ENCODE measurements at places on chromosomes 3 and 15.

- no peak for DNase-seq
Measured at GRCh38 chr15:84929795-84930603, 45.5 kb downstream of the SLC28A1 start.

DNA sequence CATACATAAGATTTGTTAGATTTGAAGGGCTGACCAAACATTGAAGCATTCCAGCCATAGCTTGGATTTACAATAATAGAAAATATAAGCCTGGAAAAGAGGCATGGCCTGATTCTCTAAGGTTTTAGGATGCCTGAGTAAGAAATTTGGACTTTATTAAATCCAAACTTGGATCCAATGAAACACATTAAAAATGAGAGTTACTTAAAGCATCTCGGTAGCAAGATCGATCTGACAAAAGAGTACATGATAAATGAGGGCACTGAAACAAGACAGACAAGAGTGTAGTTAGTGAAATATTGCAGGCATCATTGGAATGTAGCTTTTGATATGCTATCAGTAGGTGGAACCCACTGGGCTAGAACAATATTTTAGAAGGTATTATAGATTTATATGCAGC is 855.7 kb upstream of the DPPA4 start:
- no peak for DNase-seq

DNA sequence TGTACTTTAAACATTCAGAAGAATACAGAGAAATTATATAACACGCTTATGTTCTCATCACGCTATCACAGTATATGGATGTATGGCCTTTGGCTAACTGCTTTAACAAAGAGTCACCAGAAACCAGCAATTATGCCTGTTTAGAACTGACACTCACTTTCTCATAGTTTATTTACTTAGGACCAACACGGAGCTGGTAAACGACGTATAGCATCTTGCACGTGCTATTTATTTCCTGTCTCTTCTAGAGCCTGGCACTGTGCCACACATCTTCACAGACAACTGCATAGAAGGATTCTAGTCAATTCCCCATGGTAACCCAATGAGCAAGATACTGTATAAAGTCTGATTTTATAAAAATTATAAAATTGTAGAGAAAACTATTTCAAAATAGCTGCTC is 43.6 kb downstream of the TBC1D2B start:
- no peak for DNase-seq

- DNase-seq: no peak
Measured at GRCh38 chr15:73318463-73319351, 50.1 kb downstream of the HCN4 start.

- no peak for DNase-seq
Measured at GRCh38 chr15:40906991-40907802, 12.9 kb downstream of the VPS18 start.

DNA sequence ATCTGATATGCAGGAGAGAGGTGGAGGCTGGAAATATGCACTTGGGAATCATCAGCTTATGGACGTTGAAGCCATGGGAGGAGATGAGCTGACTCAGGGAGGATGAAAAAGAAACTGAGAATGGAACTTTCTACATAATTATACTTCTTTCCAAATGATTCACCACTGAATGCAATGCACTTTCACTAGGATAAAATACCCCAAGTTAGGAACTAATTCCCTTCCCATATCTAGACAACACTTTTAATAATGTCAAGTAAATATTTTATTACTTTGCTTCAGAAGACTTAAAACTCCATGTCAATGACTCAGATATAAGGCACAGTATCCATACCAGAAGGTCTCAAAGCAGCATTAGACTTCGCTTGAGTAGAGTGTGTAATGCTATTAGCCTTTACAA is 24.2 kb downstream of the NPTN start:
- DNase-seq: no peak

DNA sequence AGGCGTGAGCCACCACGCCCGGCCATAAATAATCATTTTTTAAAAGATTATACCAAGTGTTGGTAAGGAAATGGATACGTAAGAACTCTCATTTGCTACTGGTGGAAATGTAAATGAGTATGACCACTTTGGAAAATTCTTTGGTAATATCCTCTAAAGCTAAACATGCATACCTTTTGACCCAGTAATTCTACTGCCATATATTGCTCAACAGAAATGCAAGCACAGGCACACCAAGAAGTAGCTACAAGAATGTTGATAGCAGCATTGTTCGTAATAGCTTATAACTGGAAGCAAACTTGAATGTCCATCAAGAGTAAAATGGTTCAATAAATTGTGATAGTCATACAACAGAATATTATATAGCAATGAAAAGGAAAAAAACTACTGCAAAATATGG is 4.8 kb upstream of the CASR start:
- no peak for DNase-seq

GRCh38 chr3:176765382-176765900 is 431.8 kb downstream of the TBL1XR1 start:
- DNase-seq: no peak

DNA sequence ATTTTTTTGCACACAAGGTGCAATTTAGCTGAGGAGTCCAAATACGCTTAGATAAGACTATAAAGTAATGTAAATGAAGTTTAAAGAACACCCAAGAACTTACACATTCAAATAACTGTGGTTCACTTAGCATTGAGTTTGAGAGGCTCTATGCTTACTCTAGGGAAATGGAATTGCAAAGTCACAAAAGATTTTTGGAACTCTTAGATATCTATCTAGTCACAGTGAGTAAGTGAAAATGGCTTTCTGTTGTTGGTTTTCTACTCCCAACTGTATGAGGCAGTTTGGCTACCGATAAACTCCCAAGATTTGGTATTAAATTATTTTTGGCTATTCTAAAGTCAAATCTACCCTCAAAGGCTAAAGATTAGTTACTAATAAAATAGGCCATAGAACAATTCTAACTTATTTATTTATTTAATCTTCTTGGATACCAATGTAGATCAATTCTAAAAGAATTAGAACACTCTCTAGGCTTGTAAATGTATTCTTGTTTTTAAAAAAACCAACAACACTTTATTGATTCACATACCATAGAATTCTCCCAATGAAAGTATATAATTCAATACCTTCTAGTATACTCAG is 165.4 kb downstream of the SNRK start:
- DNase-seq: no peak

- DNase-seq: no peak
Measured at GRCh38 chr3:148951599-148952361, 39.6 kb upstream of the GYG1 start.

- DNase-seq: no peak
Measured at GRCh38 chr3:21542656-21543379, 208.2 kb downstream of the ZNF385D start.

DNA sequence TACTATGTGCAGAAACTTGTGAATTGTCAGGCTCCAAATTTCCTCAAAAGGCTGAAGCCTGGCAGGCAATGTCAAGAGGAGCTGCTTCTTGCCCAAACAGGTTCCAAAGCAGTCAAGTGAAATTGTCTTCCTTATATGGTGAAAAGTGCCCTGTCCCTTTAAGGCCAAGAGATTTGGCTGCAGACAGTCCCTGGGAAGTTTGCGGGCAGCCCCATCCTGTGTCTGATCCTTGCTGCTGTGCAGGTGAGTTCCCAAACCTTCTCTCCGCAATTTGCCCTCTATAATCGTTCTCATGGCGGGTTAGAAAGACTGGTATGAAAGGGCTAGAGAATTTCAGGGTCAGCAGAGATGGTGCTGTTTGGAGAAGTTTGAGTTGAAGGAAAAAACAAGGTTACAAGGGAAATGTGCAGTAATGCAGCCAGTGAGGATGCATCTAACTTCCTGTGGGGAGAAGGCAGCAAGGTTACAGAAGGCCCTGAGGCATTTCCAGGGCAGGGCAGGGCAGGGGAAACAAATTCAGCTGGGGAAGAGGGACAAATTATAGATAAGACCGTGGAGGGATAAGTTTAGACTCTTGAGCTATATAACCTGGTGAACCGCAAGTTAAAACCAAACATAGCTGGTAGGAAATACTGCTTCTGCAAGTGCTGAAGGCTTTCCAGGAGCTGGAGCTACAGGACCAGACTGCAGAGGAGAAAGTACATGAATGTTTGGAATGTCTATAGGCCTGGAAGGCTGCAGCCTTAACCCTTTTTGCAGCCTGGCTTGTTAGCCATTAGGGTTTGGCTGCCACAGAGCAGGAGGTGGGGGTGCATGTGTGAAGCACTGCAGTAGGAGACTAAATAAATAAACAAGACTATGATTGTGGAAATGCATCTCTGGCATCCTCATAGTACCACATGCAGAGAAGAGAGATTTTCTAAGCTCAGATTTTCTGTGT is 256.2 kb upstream of the IL12A start:
- no peak for DNase-seq

DNA sequence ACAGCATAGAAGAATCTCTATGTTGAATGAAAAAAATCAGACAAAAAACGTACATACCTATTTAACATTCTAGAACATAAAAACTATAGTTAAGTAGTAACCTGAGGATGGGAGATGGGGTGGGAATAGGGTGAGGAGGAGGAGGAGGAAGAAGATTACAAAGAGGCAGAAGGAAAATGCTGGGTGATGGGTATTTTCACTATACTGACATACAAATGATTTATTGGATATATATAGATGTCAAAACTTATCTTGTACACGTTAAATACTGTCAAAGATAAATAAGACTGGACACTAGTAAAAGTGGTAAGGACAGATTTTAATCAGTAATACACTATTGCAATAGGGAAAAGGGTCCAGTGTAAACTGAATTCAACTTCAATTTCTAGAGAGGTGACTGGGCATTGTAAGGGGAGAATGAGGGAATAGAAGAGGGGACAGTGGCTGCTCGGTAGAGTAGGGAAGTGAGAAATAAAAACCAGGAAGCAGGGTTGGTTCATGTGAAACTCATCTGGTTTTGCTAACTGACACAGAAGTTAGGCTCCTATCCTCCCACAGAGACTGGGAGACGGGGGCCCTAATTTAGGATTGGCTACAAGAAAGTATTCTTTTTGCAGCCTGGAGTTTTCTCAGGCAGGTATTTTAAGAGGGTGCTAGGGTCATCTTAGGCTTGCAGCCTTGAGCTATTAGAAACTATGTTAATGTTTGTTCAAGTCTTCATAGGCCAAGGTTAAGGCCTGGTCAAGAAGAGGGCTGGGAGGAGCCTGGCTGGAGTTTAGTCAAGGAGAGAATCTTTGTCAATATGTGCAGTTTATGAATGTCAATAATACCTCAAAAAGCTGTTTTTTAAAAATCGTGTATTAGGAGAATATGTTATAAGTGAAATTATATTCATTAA is 15.0 kb upstream of the C15orf61 start:
- no peak for DNase-seq

- DNase-seq: no peak
Measured at GRCh38 chr3:106261396-106261795, 392.6 kb upstream of the CBLB start.

DNA sequence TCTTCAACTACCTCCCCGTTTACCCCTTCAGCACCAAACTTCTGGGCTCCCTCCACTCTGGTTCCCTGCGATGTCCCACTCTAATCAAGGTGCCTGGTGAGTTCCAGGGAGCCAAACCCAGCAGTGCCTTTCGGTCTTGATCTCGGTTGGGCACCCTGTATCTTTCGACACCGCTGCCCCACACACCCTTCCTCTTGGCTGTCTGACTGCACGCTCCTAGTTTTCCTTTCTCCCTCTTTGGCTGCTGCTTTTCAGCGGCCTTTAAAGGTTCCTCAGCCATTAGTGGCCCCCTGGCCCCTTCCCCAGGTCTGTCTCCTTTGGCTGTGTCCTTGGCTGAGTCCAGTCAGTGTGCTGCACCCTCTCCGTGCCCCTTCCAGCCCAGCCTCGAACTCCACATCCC is 784 bp downstream of the TTLL3 start:
- DNase-seq: no peak

- DNase-seq: no peak
Measured at GRCh38 chr3:108054935-108055334, 35.9 kb downstream of the CD47 start.

DNA sequence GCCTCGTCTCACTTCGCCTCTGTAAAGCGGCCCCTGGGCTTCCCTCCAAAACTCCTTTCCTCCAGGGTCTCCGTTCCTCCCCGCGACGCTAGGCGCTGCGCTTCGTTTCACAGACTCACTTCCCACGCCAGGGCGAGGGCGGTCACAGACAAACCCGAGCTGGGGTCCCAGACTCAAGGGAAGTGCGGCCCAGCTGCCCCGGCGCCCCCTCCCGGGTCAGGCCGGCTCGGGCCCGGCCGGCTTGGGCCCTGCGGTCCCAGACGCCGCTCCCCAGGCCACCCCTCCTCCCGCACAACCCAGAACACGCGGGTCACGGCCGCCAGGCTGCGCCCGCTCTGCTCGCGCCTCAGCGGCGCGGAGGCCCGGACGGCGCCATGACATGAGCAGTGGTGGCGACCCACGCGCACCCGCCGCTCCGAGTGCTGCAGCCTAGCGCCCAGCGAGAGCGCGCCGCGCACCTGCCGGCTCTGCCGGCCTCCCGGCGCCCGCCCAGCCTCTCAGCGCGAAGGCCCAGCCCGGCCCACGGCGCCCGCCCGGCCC is 547 bp downstream of the NUP210 start:
- peak; percentile 33 for DNase-seq

DNA sequence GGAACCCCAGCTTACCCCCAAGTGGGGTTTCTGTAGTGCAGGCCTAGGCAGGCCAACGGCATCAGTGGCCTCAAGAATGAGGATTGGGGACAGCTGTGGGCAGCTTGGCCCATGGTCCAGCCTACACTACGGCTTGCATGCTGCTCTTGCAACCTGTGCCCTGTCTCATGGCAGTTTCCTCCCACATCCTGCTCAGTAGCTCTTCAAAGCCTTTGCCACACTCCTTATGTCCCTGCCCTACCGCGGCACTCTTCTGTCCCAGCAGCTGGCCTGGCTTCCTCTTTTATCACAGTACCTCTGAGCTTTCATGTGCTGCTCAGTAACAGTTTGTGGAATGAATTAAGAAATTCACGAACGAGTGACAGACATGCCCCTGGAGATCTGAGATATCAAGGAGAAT is 431.0 kb downstream of the EPHB1 start:
- DNase-seq: no peak

DNA sequence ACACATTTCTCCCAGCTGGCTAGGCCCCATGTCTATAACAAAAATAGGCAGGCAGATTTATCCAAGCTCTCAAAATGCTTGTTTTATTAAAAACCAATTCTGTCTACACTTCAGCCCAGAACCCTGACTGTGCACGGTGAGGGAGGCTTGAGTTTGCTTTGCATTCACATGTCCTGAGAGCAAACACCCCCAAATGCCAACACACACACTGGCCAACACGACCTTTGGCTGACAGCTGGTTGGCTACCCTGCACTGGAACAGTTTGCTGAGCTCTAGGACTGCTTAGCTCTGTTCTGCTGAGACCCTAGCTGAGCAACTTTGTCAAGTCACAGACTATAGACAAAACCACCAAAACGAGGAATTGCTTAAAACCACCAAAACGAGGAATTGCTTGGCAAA is 3.6 kb downstream of the STIMATE start:
- DNase-seq: no peak
